ENCODE measurements at places on chromosomes 7 and 10.

- peak; percentile 57 for DNase-seq
These were observed 228.8 kb downstream of the EXOC4 start for GRCh38 chr7:133481676-133482075.

- no peak for DNase-seq
These were observed 10.1 kb downstream of the GPR146 start for GRCh38 chr7:1054438-1054837.

GRCh38 chr10:10489805-10490571 lies 527.7 kb upstream of the CELF2 start:
- DNase-seq = no peak

GRCh38 chr10:130301021-130301892 lies 165.1 kb downstream of the GLRX3 start:
- peak; percentile 70 for DNase-seq

GRCh38 chr7:131849472-131849871 lies 293.0 kb upstream of the PODXL start:
- DNase-seq = no peak

DNA sequence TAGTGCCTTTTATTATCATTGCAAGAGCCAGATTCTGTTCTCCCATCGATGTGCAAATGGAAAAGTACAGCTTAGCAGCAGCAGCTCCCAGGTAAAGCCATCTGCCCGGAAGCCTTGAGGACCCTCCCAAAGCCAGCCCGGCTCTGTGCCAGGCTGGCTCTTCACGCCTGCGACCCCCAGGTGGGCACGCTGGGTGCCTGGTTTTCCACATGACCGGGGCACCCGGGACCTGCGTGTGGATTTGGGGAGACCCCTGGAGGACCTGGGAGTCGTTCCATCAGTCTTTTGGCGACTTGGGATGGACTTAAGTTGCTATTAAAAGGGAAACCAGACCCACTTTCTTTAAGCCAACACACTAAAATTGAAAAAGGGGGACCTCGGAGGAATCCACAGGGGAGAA lies 196.5 kb downstream of the ZNF438 start:
- no peak for DNase-seq

GRCh38 chr7:132030086-132030568 lies 473.7 kb upstream of the PODXL start:
- no peak for DNase-seq

- no peak for DNase-seq
These were observed 91.0 kb downstream of the CDH23 start for GRCh38 chr10:71487726-71488125.

- peak; percentile 74 for DNase-seq
These were observed 102.3 kb downstream of the JAZF1 start for GRCh38 chr7:28078036-28078901.

GRCh38 chr7:101818287-101819071 lies 1.1 kb downstream of the CUX1 start:
- DNase-seq = no peak

DNA sequence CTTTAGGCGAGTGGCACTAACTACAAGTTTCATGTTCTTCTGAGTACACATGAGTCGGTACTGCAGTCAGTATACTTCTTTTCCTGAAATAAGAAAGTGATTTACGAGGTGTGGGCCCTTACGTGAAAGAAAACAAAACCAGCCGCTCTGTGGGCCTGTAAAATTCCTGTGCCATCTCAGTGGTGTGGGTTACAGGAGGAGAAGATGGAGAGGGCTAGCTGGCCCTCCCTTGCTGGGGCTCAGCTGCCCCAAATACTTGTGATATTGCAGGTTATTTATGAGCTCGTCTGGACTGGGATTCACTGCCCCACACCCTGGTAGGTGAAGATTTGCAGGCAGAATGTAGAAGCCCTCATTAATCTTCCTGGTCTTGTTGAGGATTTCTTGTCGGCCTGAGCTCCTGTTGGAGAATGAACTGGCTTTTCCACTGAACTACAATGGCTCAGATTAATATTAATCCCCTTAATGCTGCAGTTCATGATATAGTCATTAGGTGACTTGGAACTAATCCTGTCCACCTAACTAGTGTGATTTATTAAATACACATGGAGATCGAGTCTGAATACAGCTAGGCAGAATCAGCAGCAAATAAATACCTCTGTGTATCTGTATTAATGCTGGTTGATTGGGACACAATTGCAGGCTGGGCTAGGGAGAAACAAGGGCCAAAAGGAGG lies 68.0 kb downstream of the GBF1 start:
- no peak for DNase-seq

GRCh38 chr10:114603948-114604347 lies 54.1 kb downstream of the ABLIM1 start:
- peak; percentile 16 for DNase-seq

- DNase-seq = no peak
These were observed 80.3 kb downstream of the MICU1 start for GRCh38 chr10:72545546-72545945.

DNA sequence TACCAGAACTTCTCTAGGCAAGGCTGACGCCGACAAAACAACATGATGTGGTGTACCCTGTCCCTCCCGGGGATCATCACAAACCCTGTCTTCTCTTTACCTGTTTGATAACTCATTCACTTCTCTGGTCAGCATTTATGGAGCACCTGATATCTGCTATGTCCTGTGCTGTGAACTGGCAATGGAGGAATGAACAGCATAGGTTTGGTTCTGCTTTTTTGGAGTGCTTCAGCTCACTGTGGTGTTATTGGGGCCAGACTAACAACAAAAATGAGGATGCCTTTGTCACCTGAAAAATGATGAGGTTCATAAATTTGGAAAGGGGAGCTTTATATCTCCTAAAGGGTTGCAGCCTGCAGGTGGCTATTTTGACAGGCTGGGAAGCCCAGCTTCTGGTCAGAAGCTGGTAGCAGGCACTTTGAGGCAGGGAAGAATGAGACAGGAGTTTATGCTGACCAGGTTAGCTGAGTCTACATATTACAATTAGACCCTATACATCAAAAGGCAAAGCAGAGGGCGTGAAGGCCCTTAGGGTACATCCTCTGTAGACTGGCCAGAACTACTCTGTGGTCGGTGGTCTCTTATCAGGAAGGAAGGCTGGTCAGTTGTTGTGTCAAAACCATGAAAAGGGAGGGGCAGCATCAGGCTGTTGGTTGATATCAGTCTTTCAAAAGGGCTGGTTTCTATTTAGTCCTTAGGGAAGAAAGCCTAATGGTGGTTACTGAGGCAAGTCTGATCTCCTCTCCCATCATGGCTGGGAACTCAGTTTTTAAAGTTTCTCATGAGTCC lies 42.3 kb downstream of the SH2D4B start:
- DNase-seq = no peak

GRCh38 chr7:43647339-43647672 lies 64.4 kb downstream of the STK17A start:
- peak; percentile 96 for DNase-seq

- DNase-seq = no peak
These were observed 549.9 kb upstream of the FOXK1 start for GRCh38 chr7:4132221-4132620.

GRCh38 chr7:50155755-50156154 lies 62.7 kb upstream of the ZPBP start:
- DNase-seq = no peak

DNA sequence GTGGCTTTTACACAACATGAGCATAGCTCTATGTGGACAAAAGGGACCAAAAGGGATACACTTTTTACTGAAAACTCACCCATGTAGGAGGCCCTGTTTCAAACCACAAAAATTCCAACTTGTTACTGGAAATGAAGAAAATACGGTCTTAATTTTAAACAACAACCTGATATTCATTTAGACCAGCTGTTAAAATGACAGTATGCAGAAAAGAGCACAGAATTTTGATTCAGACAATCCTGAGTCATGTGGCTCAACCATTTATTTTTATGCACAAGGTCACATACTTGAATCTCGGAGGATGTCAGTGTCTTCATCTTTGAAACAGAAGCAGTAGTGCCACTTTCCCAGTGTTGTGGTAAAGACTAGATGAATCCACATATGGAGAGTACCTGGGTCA lies 426.5 kb upstream of the NFE2L3 start:
- no peak for DNase-seq

GRCh38 chr10:17644485-17644943 lies 563 bp downstream of the STAM start:
- no peak for DNase-seq

DNA sequence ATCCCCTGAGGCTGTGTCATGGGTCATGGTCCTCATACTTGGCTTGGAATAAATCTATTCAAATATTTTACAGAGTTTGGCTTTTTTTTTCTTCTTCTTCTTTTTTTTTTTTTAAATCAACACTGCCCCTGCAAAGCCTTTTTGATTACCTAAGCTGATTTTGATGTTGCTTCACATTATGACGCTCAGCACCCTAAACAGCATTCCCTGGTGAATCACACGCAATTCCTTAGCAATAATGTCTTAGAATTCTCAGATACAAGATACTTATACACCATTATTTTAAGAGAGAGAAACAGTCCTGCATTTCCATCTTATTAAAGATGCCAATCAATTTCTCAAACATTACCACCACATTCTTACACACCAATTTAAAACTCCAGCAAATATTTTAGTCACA lies 323.7 kb upstream of the IGFBP3 start:
- no peak for DNase-seq

GRCh38 chr10:122494833-122495232 lies 33.5 kb downstream of the HTRA1 start:
- no peak for DNase-seq

GRCh38 chr7:50358041-50358705 lies 53.7 kb downstream of the IKZF1 start:
- DNase-seq = no peak

DNA sequence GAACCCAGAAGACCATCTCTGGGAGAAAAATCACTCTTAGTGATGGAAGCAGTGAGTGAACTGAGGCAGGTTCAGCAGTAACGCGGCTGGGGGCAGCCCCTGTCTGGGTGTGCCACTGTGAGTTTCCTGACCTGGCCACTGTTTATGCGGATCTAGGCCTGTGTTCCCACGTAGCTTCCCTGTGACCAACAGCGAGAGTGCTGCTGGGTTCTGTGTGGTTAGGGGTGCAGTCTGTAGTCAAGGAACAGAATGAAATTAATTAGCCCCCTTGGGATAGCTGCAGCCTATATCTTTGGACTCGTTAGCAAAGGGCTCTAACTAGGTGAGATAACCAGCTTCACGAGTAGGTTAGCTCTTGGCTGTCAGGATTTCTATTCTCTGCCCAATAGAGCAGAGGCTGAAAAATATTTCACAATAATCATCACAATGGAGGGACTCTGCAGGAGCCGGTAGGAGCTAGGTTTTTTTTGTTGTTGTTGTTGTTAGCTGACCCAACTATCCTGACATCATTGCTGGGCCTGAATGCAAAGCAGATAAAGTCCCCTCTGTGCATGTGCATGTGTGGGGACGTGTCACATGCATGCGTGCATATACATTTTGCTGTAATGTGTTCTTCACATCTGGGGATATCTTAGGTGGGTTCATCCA lies 164.9 kb downstream of the TMEM178B start:
- DNase-seq = no peak
